ENCODE measurements at places on chromosomes 3 and 15.

- DNase-seq, result no peak
Observed at GRCh38 chr3:103810167-103810566, 1375.4 kb downstream of the ZPLD1 start.

GRCh38 chr15:90001062-90001682 lies at the start of gene ZNF710:
Gene ZNF710 (plus strand): TSS chr15:90001324. CDS start chr15:90067138, 65,814 bp downstream.
- DNase-seq, result no peak

DNA sequence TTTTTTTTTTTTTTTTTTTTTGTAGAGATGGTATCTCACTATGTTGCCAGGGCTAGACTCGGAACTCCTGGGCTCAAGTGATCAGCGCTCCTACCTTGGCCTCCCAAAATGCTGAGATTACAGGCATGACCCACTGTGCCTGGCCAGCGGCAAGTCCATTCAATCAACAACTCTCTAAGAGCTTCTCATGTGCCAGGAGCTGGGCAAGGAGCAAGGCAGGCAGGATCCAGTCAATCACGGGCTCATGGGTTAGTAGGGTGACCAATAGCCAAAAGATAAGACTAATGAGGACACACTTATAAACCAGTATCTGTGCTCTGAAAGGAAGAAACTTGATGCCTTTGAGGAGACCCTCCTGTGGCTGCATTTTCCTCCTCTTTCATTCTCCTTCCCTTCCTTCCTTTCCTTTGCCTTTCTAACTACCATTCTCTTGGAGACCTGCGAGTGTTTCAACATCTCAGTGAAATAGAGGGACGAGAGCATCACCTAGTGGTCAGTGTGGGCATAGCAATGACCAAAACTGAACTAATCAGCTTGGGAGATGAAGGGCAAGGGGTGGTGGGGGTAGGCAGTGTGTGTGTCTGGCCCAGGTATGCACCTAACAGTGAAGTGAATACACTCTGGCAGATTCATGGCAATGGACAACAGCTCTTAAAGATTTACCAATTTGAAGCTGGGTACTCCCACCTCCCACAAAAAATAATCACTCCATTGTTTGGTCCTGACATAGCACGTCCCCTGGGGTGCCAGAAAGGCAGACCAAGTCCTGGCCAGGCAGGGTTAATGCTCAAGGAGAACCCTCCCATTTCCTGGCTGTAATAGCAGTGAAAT lies 6.3 kb downstream of the RPP25 start:
- peak; percentile 64 for DNase-seq

GRCh38 chr3:159149633-159150032 lies 347.8 kb downstream of the MFSD1 start:
- no peak for DNase-seq

GRCh38 chr15:64604319-64604718 lies 143.9 kb downstream of the ZNF609 start:
- no peak for DNase-seq

GRCh38 chr15:42042602-42043400 lies 22.0 kb upstream of the PLA2G4E start:
- no peak for DNase-seq

DNA sequence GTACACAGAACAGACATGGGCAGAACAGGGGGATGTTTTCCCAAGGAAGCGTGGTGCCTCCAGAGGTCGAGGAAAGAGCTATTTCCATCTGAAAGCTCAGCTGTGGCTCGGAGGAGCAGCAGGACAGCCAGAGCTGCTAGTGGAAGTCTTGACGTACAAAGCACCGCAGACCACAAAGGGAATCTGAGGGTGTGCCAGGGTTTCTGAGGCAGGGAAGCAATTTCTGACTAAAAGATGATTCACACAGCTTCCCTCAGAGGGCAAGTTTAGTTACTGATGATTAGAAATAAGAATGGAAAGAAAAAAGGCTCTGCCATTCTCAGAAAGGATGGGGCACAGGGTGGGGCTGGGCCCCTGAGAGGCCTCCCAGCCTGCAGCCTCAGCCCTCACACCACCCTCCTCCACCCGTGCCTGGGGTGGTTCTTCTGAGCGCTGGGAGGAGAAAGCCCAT lies 45.8 kb upstream of the SEC13 start:
- DNase-seq, result no peak

DNA sequence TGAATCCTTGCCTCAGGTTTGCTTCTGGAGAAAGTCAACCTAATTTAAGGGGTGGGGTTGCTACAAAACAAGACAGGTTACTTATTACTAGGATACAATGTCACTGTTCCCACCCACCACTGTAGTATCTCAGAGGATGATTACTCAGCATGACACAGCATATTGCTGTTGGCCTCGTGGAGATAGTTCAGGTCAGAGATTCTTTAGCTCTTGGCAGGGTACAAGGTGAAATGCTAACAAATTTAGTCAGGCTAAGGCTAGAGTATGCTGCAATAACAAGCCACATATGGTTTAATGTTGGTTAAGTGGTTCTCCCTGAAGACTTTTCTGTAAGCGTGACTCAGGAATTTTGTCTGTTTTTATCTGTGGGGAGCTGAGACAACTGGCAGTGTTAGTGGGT lies 161.8 kb downstream of the EDEM1 start:
- no peak for DNase-seq

GRCh38 chr15:43285609-43286037 lies 18.9 kb upstream of the TGM5 start:
- DNase-seq, result peak; percentile 24

DNA sequence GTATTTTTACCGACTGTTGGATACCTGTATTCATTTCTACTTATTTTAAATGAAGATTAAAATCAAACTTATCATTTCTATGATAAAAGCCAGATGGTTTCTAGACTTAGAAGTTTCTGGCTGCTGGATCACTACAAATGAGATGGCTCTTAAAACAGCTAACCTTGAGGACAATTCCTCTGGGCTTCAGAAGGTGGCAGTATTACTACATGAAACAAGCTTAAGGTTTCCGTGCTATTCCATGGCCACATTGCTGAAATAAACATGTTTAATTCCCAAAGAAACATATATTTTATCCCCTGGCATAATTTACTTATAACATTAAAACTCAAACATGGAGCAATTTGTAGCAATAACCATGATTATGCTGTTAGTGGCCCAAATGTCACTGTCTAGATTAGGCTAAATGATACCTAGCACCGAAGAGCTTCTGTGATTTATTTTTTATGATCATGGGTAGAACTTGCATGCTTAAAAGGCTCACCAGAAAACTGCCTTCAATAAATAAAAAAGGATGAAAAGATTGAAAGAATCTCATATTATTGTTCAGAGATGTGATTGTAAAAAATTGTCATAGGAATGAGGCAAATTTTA lies 204.0 kb upstream of the NANOGP8 start:
- no peak for DNase-seq

DNA sequence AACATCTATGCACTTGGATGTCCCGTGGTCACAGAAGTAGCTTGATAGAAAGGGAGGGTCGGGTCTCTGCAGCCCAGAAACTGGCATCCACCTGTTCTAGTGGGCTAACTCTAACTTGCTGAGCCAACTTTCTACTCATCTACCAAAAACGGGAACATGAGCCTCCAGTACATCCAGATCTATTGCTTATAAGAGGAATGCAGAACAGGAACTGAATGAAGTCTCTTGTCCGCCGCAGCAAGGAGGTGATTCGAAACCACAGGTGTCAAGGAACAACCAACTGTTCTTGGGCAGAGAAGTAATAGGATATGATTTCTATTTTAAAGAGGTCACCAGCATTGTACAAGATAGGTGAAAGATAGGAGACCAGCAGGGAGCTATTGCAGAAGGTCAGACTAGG lies 17.9 kb downstream of the TERC start:
- DNase-seq, result no peak

DNA sequence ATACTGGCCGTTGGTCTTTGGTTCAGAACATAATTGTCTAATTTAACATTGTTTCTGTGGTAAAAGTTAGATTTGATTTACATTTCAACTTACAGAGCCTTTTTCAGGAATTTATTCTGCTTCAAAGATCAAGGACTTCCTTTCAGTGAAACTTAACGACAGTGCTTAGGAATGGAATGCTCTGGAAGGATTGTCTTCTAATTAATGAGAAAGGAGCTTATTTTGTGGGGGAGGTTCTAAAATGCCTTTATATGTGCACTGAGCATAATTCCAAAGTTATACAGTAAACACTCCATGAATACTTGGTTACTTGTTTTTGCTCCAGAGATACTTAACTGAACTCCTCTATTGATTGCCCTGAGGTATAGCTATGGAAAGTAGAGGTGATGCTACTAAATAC lies 75.7 kb downstream of the CACNA1D start:
- no peak for DNase-seq

- no peak for DNase-seq
Observed at GRCh38 chr15:31412824-31413223, 86.2 kb downstream of the KLF13 start.

Data from stimulated activated CD8-positive, alpha-beta memory T cell treated with anti-CD3 and anti-CD28 coated beads, Interleukin-7, amount 100 ng/mL, for 1 hour (primary cell).